ENCODE measurements at places on chromosomes 7 and 10.

- DNase-seq, result peak; percentile 56
These were observed 10.5 kb downstream of the TMEM273 start for GRCh38 chr10:49177391-49178355.

GRCh38 chr10:124026589-124026939 is 66.8 kb downstream of the CHST15 start:
- DNase-seq, result no peak

DNA sequence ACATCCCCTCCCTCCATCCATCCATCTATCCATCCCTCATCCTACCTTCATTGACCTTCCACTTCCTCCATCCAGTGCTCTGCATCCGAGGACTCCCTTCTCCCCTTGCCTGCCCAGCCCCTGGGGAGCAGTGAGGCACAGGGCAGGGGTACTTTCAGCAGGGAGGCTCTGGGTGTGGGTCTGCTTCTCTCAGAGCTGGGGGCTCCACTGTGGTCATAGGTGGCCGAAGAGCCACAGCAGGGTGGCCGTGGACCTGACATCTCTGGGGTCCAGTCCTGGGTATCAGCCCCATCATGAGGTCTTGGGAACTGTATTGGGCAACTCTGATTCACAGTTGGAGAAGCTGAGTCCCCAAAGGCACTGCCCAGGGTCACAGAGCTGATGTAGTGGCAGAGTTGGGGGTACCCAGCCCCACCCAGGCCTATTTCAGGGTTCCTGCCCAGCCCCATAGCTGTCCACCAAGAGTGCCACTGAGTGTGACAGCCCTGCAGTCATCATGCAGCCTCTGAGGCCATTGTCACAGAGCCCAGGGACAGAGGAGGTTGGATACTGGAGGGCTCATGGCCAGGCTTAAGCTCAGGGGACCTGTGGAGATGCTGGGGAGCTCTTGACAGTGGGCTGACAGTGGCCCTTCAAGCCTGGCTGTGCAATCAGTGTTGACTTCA is 35.3 kb upstream of the DPYSL4 start:
- no peak for DNase-seq

DNA sequence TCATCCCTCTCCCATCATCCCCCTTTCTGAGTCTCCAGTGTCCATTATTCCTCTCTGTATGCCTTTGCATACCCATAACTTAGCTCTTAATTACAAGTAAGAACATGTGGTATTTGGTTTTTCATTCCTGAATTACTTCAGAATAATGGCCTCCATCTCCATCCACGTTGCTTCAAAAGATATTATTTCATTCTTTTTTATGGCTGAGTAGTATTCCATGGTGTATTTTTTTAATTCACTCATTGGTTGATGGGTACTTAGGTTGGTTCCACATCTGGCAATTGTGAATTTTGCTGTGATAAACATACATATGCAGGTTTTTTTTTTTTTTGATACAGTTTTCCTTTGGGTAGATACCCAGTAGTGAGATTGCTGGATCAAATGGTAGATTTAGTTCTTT is 40.4 kb downstream of the CCSER2 start:
- no peak for DNase-seq

DNA sequence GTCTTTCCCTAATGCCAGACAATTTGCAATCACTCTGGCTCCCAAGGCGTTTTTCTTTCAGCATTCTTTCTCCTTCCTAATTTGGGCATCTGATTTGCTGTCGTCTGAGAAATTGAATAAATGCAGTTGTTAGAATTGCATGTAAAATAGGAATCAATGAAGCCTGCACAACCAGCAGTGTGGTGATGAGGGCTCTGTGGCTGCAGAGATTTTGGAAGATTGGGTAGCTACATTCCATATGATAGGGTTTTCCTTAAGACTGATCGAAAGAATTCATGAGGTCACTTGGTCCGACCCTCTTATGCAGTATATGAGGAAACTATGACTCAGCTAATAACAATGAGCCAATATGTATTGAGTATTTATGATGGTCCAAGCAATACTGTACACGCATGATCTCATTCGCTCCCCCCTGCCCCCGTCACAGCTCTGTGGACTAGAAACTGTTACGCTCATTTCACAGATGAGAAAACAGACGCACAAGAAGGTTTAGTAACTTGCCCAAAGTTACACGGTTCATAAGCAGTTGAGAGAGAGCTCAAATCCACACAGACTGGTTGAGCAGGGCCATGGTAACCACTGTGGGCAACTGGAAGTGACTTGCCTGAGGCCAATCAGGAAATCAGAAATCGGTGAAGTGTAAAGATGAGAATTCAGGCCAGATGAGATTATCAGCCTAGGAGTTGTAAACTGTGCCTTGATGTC is 527.2 kb downstream of the GATA3 start:
- no peak for DNase-seq

GRCh38 chr10:4837551-4837950 is 11.5 kb downstream of the AKR1E2 start:
- no peak for DNase-seq

DNA sequence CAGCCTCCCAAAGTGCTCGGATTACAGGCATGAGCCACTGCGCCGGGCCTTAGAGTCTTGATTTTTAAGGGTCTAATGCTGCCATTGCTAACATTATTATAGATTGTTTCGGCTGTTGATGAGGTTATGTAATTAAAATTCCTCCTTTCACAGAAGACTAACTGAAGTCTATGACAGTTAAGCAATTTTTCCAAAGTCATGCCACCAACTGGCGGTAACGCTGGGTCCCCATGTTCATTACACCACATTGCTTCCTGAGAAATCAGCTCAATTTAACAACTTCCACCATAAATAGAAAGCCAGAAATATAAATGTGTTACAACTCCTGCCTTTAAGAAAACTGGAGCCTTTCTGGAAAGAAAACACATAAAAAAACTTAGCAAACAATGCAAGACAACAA is 3.5 kb downstream of the ERLIN1 start:
- DNase-seq, result no peak

- no peak for DNase-seq
These were observed 138.0 kb downstream of the SRPK2 start for GRCh38 chr7:105250706-105251105.

DNA sequence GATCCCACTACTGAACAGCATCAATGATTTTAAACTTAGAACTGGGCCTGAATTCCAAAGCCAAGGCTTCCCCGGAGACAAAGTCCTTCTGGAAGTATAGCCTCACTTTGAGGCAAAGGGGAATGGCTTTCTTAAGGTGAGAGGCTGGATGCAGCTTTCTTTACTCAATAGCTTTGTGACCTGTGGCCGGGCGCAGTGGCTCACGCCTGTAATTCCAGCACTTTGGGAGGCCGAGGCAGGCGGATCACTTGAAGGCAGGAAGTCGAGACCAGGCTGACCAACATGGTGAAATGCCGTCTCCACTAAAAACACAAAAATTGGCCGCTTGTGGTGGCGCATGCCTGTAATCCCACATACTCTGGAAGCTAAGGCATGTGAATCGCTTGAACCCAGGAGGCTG is 3.2 kb upstream of the FGFR2 start:
- DNase-seq, result no peak

GRCh38 chr10:97333601-97334369 is 744 bp downstream of the FRAT2 start:
- no peak for DNase-seq

DNA sequence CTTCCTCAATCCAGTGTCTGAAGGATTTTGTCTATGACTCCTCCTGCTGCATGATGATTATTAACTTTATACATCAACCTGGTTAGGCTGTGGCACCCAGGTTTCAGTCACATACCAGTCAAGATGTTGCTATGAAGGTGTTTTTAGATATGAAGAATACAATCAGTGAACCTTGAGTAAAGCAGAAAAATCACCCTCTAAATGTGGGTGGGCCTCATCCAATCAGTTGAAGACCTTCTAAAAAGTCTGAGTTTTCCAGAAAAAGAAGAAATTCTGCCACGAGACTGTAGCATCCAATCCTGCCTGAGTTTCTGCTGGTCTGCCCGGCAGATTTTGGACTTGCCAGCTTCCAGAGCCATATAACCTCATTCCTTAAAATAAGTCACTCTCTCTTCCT is 126.1 kb upstream of the FRMD4A start:
- no peak for DNase-seq

DNA sequence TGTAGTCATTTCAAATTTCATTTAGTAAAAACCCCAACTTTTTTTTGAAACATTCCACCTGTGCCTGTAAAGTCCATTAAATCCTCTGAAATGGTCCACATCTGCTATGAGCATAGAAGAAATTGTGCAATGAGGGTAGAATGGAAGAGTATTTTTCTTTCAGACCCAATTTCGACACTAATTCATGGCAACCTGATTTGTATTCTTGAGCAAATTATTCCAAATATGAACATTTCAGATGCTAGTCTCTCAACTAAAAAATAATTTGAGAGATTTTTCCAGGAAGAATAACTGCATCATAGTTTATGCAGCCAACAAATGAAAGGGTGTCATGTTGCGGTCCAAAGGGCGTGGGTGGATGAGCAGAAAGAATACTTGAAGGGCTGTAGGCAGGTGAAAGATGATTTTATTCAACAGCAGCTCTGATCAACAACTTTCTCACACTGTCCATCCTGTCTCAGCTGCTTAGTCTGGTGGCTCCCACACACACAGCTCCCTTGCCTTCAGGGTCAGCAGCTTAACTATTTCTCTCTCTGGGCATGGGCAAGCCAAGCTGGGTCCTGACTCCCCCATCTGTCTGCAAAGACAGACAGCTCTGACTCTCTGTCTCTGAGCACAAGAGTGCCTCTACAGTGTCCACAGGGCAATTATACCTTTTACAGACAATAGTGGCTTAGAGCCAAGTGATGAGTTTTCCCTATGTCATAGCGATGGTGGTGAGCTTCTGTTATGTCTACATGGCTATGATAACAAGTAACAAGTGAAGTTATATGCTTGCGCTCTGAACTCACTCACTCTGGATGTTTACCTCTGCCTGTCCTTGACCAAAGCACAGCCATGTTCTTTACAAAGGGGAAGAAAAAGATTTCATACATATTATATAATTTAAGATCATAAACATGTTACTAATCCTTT is 11.5 kb downstream of the STEAP2 start:
- no peak for DNase-seq

DNA sequence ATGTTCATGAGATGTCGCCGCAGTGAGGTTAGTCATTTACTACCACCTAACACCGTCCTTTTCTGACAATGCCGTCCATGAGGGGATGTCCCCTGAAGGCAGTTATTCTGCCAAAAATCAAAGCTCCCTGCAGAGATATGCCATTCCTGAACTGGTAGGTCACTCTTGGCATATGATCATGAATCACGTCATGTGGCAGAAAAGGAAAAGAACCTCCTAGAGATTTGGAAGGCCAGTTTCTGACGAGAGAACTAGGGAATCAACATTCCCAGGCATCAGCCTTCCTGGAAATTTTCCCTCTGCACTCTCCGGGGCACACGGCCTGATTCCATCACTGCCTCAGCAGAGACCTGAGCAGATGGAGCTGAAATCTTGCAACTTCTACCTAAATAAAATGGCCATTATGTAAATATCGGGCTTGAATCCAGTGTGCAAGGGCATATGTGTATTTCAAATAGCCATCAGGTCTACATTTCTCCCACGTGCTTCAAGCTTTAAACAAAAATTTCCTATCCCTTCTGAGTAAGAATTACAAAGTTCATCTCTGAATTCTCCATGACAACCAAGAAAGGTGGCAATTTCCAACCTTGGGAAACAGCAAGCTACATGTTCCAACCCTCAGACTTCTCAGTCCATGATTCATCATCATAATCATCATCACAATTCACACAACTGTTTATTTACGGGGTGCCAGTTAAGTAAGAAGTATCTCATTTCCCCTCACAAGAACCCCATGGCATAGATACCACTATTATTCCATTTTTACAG is 46.5 kb downstream of the AMPH start:
- DNase-seq, result peak; percentile 16

GRCh38 chr10:61475449-61475873 is 22.3 kb upstream of the TMEM26 start:
- DNase-seq, result no peak

DNA sequence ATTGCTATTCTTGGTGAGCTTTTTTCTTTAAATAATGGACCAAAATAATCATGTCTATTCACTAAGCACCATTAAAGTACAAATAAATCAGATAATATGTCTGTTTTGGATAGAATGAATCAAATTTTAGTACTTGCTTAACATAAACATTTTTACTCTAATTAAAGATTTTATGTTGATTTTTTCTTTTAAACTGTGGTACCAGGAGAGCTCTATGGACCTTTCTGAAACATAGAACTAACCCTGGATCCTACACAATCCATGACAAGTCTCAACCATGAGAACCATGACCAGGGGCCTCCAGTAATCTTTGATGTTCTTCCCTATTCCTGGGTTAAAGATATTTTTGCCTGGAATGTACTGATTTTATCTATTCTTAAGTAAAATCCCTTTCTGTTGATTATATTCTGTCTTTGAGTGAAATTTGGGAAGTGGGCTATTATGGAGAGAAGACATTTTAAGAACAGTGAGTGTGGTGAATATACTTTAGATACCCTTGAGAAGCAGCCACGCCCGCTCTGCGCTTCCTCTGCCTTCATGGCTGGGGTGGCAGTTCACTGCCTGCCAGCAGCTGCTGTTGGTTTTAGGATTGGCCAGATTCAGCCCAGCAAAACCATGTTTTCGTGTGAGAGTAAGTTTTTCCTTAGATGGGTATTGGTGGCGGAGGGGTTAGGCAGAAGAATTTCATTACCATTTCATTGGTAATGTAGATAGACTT is 42.2 kb upstream of the BHLHA15 start:
- no peak for DNase-seq

DNA sequence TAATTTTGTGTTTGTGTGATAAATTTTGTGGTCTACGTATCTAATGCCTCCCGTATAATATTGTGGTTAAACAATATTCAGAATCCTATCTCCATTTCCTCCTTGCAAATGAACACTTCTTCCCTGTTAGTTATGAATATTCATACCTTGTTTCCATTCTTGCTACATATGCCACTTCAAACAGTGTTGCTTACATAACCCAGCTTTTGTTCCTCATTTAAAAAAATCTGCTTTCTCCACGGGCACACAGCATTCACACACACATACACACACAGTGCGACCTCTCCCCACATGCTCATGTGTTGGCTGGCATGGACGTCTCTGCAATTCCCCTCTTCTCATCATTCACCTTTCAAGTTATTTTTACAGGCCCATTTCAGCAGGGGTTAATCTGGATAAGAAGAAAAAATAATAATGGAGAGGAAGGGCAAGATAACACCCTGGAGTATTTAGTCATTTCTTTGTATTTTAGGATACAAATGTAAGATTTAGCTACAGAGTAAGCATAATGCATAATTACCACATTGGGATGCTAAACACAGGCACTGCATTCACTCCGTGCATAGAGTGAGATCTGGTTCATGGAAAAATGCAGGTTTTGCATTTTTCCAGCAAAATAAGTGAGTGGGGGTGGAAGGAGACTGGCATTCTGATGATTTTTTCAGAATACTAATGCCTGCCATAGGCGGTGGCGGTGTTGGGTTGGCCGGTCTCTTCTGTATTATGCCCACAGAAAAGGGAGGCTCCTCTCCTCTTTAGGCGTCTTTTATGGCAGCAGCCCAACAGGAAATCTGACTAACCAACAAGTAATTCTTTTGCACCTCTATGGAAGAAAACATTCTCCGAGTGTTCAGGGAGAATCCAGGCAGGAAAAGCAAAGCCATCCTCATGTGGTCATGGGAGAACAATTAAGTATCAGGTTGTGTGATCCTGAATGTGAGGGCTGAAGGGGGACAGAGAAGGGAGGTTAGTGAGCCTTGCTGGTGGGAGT is 31.7 kb upstream of the ELMO1 start:
- DNase-seq, result no peak

Data from amniotic stem cell (primary cell).